Hematopoietic multipotent progenitor cell treated with erythropoietin and hydrocortisone succinate and interleukin-3 and kit ligand, for 8 days (in vitro differentiated cells): ENCODE measurements at places on chromosomes 3 and 15.

- no peak for DNase-seq
Measured at GRCh38 chr3:84877092-84877491, 81.7 kb upstream of the CADM2 start.

DNA sequence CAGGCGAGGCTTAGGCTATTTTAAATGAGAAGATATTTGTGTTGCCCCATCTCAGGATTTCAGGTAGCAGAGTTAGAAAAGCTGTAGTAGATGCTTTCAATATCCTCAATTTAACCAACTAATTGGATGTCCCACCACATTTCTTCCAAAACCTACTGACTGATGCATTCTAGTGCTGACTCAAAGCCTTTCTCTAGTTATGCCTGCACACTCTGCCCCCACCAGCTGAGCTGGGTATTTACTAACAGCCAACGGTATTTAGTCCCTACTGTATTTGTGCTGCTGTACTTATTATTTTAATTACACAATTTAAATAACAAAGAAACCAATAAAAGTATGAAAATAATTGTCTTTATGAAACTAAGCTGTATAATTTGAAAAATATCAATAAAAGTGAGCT, 139.5 kb downstream of the OSBPL10 start:
- no peak for DNase-seq

- peak; percentile 85 for DNase-seq
Measured at GRCh38 chr3:32374788-32375595, 16.7 kb upstream of the CMTM7 start.

- DNase-seq: peak; percentile 69
Measured at GRCh38 chr15:75107908-75108838, 84.8 kb downstream of the PPCDC start.

DNA sequence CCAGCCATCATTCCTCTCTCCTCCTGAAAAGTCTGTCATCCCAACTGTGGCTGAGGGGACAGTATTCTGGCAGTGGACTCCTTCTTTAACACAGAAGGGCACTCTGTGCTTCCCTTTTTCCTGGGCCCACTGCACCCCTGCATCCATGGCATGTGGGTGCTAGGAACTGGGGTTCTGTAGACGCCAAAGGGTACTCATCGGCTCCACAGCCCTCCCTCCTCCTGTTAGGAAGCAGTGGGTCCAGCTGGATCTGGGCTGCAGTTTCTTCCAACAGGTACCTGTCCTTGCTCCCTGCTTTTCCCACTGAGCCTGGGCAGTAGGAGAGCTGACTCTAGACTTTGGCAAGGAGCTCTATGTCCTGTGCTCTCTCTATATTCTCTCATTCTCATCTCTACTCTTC, 6.4 kb upstream of the MANF start:
- no peak for DNase-seq

- DNase-seq: no peak
Measured at GRCh38 chr3:143160437-143160836, 40.9 kb downstream of the CHST2 start.

DNA sequence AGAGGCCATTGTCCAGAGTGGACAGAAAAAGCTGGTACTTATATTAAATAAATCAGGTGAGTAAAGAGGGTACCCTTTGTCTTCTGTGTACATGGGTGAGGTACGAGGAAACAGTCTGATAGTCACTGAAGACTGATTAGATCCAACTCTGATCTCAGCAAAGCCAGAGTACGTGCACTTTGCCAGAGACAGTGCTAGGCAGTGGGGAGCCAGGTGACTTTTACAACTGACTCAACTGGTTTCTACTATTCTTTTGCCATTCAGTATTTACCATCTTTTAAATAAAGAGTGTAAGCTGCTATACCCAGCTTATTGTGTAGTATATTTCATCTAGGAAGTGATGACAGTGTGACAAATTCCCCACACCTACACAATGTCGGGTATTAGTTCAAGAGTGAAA, 3.3 kb downstream of the GNL3 start:
- no peak for DNase-seq

DNA sequence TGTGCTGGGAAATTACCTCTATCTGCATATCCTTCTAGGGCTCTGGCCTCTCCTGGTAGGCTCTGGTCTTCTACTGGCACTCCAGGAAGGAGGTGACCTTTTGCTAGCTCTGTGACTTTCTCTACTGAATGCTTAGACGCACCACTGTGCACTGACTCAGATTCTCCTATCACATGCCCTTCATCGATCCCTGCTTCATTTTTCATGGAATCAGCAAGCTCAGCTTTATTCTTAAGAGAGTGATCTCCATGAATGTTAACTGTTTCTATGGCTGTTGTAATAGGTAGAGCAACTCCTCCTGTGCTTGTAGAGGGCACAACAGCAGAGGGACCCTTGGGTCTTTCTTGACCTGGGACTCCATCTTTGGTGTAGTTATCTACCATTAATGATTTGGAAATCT, 106.6 kb downstream of the MAP4 start:
- no peak for DNase-seq

- DNase-seq: no peak
Measured at GRCh38 chr3:182308328-182308727, 485.0 kb upstream of the ATP11B start.

GRCh38 chr3:82085356-82085755, 323.9 kb upstream of the GBE1 start:
- DNase-seq: no peak

GRCh38 chr15:58724466-58724865, 25.0 kb downstream of the ADAM10 start:
- DNase-seq: no peak

DNA sequence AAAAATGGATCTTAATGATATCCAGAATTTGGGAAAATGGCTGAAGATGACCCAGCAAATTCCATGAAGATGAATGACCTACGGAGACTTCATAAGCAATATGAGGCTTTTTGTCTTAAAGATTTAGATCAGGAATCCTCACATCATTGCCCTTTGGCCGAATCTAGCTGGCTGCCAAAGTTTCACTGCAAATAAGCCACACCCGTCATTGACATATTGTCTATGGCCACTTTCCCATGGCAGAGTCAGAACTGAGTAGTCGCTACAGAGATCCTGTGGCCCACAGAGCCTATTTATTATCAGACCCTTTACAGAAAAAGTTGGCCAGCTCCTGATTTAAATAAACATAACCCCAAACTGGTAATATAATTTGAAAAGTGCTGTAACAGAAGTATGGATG, 307.4 kb upstream of the RARB start:
- DNase-seq: no peak

DNA sequence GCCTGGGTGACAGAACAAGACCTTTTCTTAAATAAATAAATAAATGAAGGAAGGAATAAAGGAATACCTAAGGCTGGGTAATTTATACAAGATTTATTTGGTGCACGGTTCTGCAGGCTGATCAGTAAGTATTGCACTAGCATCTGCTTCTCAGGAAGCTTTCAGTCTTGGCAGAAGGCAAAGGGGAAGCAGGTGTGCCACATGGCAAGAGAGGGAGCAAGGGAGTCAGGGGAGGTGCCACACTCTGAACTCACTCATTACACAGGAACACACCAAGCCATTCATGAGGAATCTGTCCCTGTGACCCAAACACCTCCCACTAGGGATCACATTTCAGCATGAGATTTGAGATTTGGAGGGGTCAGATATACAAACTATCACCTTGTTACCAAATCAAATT, 56.4 kb downstream of the PRKCI start:
- DNase-seq: no peak

- DNase-seq: no peak
Measured at GRCh38 chr15:48802867-48803266, 8.0 kb downstream of the CEP152 start.

- no peak for DNase-seq
Measured at GRCh38 chr15:67777071-67777470, 48.2 kb upstream of the SKOR1 start.

GRCh38 chr15:63870487-63871209, 36.9 kb upstream of the HERC1 start:
- peak; percentile 38 for DNase-seq

- no peak for DNase-seq
Measured at GRCh38 chr3:197394464-197395321, 96.3 kb upstream of the DLG1 start.

GRCh38 chr3:15683253-15683652, 81.7 kb downstream of the BTD start:
- DNase-seq: no peak

GRCh38 chr3:37808656-37809055, 53.0 kb upstream of the CTDSPL start:
- DNase-seq: no peak

DNA sequence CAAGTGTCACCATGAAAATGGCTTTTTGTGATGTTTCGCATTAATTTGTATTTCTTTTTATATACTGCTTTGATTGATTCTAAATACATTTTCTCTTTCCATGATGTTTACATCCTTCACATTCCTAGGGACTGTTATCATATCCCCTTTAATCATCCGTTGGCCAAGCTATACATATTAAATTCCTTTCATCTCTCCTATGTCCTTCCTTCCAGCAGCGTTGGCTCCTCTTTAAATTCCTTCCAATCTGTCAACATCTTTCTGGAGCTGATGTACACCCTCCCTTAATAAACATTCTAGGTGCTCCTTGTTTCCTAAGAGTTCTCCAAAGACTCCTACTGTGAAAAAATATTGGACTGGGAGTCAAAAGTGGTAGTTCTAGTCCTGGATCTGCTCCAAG, 87.8 kb downstream of the IGF2BP2 start:
- DNase-seq: no peak

GRCh38 chr3:175432376-175433025, 573.4 kb downstream of the NAALADL2 start:
- no peak for DNase-seq

DNA sequence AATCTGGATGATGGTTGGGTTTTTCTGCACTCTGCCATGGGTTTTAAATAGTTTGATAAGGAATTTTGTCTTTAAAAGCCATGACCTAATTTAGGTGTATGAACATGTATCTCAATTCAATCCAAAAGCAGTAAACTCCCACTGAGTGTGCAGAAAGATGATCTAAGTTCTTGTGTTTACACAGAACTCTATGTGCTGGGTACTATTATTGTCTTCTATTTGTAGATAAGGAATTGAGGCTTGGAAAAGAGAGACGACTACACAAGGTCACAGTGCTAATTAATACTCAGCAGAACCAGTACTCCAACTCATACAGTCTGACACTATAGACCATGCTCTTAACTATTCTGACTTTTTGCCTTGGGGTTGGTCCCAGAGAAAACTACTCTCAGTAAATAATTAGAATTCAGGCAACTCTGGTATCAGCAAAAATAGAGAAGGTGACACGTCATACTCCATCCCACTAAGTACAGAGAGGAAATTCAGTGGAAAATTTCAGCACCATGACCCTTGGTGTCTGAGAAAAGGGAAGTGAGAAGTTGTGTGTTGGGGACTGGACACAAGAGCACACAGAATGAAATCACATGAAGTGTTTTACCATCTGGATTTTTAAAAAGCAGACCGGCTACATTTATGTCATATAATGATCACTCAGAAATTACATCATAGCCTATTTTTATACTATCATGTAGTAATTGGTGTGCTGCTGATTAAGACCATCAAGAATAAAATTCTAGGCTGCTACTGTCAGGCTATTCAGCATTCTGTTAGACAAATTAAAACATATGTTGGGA, 18.3 kb upstream of the MYH15 start:
- DNase-seq: no peak

- no peak for DNase-seq
Measured at GRCh38 chr3:56190771-56191305, 277.4 kb downstream of the ERC2 start.

GRCh38 chr15:30903497-30904187, at the start of gene FAN1:
Gene FAN1, plus strand, starts transcription at chr15:30903915. Its CDS starts 749 bp downstream, at chr15:30904664.
- DNase-seq: peak; percentile 91

GRCh38 chr15:40769274-40770146, at the start of gene C15orf62:
Gene C15orf62, plus strand, starts transcription at chr15:40769980. Its CDS starts 516 bp downstream, at chr15:40770496.
- DNase-seq: peak; percentile 63
